HEK293T (cell line): ENCODE measurements at places on chromosomes 6 and 20.

DNA sequence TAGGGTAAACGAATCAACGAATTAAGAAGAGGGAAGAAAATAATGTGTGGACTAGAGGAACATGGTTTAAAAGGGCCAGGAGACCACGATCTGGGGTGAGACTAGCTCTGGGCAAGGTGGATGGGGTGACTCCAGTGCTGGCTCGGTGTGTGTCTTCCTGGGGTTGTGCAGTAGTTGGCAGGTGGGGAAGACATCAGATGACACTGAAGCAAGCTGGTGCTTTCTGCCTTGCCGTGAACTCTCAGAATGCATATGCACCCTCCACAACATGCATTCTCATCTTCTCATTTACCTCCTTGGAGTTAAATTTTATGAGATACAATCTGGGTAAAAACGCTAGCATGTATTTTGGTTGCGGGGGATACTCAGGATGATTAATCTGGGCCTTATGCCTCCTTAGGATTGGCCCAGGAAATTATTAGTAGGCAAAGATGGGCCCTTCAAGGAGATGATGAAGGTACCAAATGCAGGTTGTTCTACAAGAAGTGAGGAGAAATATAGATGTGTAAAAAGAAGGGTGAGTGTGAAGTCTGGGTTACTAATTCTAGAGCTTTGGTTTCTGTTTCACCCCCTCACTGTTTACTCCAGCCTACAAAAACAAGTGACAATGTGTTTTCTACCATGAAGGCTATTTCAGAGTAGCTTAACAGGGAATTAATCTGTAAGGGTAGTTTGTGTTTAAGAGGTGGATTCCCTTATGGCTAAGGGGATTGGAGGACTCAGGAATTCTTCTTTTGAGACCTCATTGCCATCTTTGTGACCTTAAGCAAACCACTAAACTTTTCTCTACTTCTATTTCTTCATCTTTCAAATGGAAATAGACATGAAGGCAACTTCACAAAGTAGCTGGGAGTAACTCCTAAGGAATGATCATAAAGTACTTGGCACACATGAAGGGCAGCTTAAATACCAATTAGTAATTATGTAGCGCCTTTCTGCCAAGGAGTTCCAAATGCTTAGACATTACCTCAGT lies 71.0 kb upstream of the SUPT3H start:
- DNase-seq = no peak

DNA sequence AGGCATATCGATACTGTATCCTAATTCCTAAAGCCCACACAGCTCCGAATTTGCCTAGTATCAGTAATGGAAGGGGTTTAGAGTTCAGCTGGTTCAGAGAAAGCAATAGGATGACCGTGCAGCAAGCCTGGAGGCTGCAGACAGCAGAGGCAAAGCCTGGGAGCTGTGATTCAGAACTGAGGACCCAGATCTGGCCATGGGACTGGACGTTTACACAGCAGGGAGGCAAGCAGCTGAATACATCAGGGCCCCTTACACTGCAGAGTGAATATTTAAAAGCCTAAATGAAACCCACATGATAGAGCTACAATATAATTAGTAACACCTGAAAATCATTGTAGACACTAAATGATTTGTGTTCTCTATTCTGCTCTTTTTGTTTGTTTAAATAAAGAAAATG lies 38.0 kb downstream of the ELOVL2 start:
- DNase-seq = no peak

DNA sequence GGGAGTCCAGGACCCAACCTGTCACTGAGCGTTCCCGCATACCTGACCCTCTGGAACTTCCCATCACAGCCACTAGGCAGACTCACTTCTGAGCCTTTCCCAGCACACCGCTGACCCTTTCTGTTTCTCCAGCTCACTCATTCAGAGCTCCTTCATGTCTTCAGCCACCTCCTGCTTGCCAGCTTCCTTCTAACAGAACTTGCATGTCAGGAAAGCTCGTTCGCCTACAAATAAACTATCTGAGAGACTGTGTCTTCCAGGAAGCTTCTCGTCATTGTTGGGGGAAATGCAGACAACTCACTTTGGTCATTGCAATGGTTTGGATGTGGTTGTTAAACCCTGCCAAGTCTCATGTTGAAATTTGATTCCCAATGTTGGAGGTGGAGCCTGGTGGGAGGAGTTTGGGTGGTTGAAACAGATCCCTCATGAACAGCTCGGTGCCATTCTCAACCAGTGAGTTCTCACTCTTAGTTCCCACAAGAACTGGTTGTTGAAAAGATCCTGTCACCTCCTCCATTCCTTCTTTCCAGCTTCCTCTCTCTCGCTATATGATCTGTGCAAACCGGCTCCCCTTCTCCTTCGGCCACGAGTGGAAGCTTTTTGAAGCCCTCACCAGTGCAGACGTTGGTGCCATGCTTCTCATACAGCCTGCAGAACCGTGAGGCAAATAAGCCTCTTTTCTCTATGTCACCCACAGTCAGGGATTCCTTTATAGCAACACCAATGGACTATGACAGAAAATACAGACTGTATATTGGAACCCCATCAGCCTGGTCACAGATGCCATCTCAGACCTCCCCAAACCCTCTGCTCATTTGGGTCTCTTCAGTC lies 1.4 kb upstream of the MUC21 start:
- DNase-seq = peak; percentile 64

- DNase-seq = no peak
Observed at GRCh38 chr20:44601801-44602204, 19.4 kb downstream of the PKIG start.

DNA sequence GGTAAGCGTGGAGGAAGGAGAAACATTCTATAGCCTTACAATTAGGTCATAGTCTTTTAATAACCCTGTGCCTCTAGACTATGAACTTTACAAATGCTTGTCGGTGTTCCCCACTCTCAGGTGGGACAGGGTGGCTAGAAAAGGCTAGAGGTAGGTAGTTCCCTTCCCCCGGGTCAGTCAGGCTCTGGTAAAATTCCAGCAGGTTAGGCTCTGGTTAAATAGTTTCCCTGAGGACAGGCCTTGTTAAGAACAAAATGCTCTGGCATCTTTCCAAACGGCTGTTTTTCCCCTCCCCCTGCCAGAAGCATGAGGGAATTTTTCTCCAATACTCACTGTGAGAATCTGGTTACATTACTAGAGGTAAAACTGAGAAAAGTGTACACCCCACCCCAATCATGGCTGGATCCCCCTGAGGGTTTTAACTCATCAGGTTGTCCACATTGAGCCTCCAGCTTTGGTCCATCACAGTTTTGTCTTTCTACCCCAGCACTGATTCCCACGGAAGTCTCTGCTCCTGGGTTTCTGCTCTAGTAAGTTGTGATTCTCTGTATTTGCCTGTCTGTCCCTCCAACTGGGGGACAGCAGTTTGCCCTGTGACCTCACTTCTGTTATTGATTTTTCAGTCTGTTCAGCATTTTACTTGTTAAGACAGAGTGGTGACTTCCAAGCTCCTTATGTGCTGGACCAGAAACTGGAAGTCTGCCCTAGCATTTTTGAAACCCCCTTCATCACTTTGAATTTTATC lies 84.7 kb upstream of the ADGRF1 start:
- no peak for DNase-seq

- no peak for DNase-seq
Observed at GRCh38 chr6:79375635-79376337, 141.3 kb upstream of the HMGN3 start.

DNA sequence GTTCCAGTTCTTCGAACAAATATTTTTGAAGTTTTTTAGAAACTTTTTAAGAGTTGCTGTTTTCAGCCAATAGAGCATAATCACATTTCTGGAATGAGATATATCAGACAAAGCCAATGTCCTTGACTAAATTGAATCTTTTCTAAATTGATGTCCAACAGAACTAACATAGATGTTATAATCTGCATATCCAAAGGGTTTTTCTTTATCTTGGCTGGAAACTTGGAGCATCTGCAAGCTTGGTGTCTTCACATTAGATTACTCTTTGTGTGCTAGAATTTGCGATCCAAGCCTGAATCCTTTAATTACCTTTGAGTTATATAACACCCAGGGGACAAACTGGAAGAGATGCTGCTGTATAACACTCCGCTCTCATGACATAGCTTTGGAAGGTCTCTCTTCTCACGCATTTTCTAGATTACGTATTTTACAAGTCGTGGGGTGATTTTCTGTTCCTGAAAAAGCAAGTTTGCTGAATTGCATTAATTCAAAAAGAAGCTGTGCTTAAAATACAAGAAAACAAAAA lies 64.4 kb upstream of the FUCA2 start:
- DNase-seq = no peak

DNA sequence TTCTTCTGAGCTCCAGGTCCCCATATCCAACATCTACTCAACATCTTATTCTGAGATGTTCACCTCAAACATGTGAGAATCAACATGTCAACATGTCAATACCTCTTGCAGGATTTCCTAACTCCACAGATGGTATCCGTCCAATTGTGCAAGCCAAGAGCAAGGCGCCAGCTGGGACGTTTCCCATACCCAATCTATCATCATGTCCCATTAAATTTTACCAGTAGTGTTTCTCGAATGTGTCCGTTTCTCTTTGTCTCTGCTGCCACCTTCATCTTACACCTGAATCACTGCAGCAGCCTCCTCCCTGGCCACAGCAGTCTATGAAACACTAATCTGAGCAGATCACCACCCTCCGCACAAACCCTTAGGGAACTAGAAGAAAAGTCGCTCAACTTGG lies 78.0 kb upstream of the RPS6KA2 start:
- no peak for DNase-seq

GRCh38 chr6:106461084-106461483 lies 100.6 kb downstream of the CRYBG1 start:
- no peak for DNase-seq

- no peak for DNase-seq
Observed at GRCh38 chr6:15949982-15950381, 178.9 kb upstream of the MYLIP start.

DNA sequence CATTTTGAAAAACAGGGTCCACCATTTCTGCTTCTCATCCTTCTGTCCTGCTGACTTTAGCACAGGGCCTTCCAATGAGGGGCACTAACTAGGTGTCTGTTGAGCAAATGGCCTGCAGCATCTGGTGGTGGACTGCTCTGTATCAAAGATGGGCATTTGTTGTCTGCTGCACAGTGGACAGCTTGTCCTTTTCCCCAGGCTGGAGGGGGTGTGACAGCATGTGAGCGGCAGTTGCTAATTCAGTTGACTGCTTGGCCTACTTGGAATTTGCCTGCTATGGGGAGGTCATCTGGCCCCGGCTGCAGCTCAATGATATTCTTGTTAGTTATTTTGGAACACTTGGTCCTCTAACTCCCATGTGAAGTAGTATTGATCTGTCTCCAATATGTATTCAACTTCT lies 93.7 kb downstream of the SH3BGRL2 start:
- no peak for DNase-seq

DNA sequence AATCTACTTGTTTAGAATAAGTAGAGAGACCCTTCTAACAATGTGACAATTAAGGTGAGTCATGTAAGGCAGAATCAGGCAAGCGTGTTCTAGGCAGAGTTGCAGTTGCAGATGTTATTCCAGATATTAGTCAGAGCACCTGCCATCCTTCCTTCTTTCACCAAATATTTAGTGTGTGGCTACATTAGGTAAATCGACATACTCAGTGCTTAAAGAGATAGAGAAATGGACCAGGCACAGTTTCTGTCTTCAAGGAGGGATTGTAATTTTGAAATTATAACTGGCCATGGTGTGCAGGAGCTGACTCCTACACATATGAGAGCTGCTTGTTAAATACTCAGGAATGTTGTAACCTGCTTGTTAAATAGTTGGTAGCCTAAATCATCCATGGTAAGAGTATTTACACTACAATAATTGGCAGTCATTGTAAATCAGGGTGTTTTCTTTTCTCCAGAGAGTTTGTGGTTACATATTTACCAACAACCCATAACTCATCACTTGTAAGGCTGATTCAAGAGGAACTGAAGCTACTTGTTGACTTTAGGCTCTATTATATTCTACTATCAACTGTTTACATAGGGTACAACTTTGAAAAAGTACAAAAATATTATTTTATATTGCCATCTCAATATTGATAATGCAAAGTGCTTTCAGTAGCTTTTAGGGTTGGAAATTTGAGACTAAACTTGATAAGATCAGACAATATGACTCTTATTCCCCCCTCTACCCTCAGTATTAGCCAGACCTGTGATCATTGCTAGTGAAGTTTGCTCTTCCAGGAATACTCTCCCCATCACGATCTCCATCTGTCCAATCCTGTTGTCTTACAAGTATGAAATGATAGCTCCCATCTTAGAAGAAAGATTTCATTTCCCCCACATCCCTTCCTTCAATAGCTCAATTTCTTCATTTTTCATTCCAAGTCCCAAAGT lies 607.1 kb downstream of the COL12A1 start:
- DNase-seq = no peak

DNA sequence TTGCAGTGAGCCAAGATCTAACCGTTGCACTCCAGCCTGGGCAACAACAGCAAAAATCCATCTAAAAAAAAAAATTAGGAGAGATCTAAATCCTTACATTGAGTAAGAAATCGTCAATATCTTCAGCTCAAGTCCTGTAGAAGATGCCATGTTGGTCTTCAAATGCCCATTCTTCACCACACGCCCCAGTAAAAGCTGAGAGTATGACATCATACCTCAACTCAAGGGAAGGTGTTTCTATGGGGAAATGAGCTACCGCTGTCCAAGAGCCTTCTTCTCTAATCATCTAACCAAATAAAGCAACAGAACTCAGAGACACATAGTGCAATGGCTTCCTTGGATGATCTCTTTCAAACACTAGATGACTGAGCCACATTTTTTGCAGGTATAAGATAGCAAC lies 2.5 kb upstream of the ZC3H12D start:
- no peak for DNase-seq

GRCh38 chr6:150800674-150801314 lies 64.7 kb upstream of the MTHFD1L start:
- DNase-seq = no peak

DNA sequence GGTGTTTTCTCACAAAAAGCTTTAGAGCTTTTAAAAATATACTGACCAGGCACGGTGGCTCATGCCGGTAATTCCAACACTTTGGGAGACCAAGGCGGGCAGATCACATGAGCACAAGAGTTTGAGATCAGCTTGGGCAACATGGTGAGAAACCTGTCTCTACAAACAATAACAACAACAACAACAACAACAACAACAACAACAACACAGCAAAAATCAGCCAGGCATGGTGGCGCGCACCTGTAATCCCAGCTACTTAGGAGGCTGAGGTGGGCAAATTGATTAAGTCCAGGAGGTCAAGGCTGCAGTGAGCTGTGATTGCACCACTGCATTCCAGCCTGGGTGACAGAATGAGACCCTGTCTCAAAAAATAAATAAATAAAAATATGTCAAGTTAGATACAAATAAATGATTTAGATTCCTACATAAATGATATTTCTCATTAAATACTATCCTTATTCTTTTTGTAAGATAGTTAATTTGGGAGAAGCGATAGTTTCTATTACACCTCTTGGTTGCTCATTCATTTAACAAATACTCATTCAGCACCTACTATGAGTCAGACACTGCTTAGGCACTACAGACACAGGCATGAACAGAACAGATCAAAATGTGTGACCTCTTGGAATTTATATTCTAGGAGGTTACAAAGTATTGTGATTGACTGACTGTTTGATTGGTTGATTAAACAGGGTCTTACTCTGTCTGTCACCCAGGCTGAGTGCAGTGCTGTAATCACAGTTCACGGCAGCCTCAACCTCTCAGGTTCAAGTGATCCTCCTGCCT lies 83.5 kb upstream of the BEND3 start:
- no peak for DNase-seq
